Naive thymus-derived CD8-positive, alpha-beta T cell (primary cell): ENCODE measurements at places on chromosomes 12 and 14. TPM values are rescaled to one million over a fixed set of nuclear protein-coding genes. Genes with fewer than 3 reads are reported as not detected.

Gene FAIM2
- total RNA-seq: not detected

Gene LRTM2
- 0.13 TPM for total RNA-seq

Gene APOF
- total RNA-seq: not detected

Gene CSRP2
- not detected for total RNA-seq

Gene AICDA
- total RNA-seq: not detected

Gene SLC10A1
- not detected for total RNA-seq

Gene THAP2
- total RNA-seq: 14.3 TPM

Gene TAS2R10
- 1.3 TPM for total RNA-seq

Gene TAS2R9
- not detected for total RNA-seq

Gene LMO3
- not detected for total RNA-seq

Gene ST8SIA1
- total RNA-seq: 1.7 TPM

Gene ALG10B
- total RNA-seq: 16.1 TPM

Gene PPP4R3A
- total RNA-seq: 208 TPM

Gene TAS2R30
- 5.0 TPM for total RNA-seq

Gene BCL2L2
- total RNA-seq: 4.2 TPM

Gene OR6C2
- not detected for total RNA-seq

Gene SLCO1B1
- total RNA-seq: not detected

Gene DPF3
- total RNA-seq: 0.58 TPM

Gene KRT82
- not detected for total RNA-seq

Gene MSI1
- not detected for total RNA-seq

Gene LRFN5
- total RNA-seq: not detected

Gene SLC38A1
- 343 TPM for total RNA-seq

Gene SLC2A14
- total RNA-seq: not detected

Gene PTPRQ
- not detected for total RNA-seq

Gene GNB3
- 3.8 TPM for total RNA-seq

Gene VPS37B
- total RNA-seq: 37.2 TPM

Gene KCNH3
- total RNA-seq: 8.5 TPM

Gene LBHD2
- total RNA-seq: not detected

Gene CMTM5
- not detected for total RNA-seq

Gene SUDS3
- 31.7 TPM for total RNA-seq

Gene EXOC3L4
- total RNA-seq: not detected

Gene PAH
- total RNA-seq: 0.25 TPM

Gene BICDL1
- total RNA-seq: 147 TPM

Gene LHX5
- not detected for total RNA-seq
